ENCODE measurements at places on chromosomes 5 and 9. TPM values are rescaled to one million over a fixed set of nuclear protein-coding genes. Genes with fewer than 3 reads are reported as not detected.
A peak's percentile ranks its signal among the peaks of the same experiment; 100 is the strongest.

BHMT2 gene
- total RNA-seq, result 37.2 TPM

DNA sequence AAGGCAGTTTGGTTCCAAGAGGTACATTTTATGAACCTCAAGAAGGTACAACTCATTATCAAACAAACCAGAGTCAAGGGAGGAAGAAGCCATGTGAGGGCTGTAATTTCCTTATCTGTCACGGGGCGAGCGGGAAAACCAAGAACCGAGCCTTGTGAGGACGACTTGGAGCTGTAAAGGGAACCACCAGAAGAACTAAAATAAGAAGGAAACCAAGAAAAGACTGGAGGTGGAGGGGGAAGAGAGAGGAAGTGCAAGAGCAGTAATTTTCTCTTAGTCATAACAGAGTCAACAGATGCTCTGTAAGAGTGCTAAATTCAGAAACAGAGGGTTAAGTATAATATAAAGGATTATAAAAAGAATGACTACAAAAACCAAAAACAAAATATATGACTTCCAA is 127.1 kb downstream of the DIRAS2 start:
- DNase-seq, result no peak

GRCh38 chr5:155934964-155935363 is 392.0 kb upstream of the SGCD start:
- DNase-seq, result no peak

DNA sequence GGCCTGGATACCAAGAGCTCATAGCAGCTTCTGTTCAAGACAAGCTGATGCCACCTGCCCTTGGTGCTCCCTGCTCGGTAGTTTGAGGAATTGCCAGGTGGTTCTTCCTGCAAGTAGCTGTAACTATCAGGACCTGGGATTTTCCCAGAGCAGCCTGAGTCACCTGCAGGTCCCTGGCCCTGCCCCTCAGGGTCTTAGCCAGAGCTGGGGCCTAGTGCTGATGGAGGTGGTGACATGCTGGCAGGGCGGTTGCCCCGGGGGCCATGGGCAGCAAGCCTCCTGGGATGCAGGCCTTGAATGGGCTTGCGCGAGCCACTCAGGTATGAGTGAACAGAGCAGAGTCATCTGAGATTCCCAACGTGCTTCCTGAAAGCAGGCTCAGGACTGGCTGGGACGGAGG is 262.3 kb downstream of the HSPA4 start:
- no peak for DNase-seq

SYK gene
- total RNA-seq, result 25.9 TPM

EPB41L4B gene
- 29.1 TPM for total RNA-seq

RASGEF1C gene
- total RNA-seq, result 0.37 TPM

- peak; percentile 70 for DNase-seq
Measured at GRCh38 chr5:157511651-157512644, 51.9 kb downstream of the NIPAL4 start.

SLC6A18 gene
- total RNA-seq, result not detected

- no peak for DNase-seq
Measured at GRCh38 chr9:110334183-110334582, 3.5 kb downstream of the TXNDC8 start.

GRCh38 chr9:95480346-95480745 is 36.4 kb downstream of the PTCH1 start:
- DNase-seq, result no peak

ORM2 gene
- not detected for total RNA-seq

GRCh38 chr5:180982008-180982741 is 6.5 kb upstream of the BTNL3 start:
- no peak for DNase-seq

- DNase-seq, result no peak
Measured at GRCh38 chr9:84270847-84271530, 69.6 kb downstream of the SLC28A3 start.

DNA sequence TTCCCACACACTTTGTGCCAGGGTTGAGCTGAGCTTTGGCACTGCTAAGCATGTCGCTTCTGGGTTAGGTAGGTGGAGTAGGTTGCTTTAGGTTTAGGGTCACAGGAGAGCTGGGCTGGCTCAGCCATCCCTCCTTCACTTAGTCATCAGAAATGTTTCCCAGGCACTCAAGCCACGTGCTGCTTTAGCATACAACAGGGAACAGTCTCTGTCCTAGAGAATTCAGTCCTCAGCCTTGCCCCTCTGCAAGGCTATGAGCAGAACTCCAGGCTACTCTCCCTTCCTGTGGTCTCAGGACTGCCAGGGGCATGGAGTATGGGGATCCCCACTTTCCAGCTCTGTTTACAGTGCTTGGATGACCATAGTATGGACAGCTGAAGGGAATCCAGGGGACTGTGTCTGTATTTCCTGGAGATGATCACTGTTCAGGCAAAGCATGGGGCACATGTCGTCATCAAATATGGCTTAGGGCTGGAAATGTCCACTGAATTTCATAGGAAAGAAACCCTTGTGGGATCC is 7.5 kb upstream of the ANKRD33B start:
- DNase-seq, result no peak

ACOT12 gene
- not detected for total RNA-seq

CENPH gene
- total RNA-seq, result 1.0 TPM

- no peak for DNase-seq
Measured at GRCh38 chr9:136137321-136138265, 18.9 kb upstream of the TMEM250 start.

- no peak for DNase-seq
Measured at GRCh38 chr9:137194388-137194787, 5.9 kb downstream of the SSNA1 start.

UGT3A1 gene
- total RNA-seq, result not detected

FOXD4L5 gene
- 0.48 TPM for total RNA-seq

- DNase-seq, result no peak
Measured at GRCh38 chr5:131180407-131180806, 9.7 kb downstream of the LYRM7 start.

FGF10 gene
- 30.1 TPM for total RNA-seq

SPRY4 gene
- 93.5 TPM for total RNA-seq

GRCh38 chr9:127449332-127449966 is 1.8 kb downstream of the RPL12 start:
- DNase-seq, result no peak

DNA sequence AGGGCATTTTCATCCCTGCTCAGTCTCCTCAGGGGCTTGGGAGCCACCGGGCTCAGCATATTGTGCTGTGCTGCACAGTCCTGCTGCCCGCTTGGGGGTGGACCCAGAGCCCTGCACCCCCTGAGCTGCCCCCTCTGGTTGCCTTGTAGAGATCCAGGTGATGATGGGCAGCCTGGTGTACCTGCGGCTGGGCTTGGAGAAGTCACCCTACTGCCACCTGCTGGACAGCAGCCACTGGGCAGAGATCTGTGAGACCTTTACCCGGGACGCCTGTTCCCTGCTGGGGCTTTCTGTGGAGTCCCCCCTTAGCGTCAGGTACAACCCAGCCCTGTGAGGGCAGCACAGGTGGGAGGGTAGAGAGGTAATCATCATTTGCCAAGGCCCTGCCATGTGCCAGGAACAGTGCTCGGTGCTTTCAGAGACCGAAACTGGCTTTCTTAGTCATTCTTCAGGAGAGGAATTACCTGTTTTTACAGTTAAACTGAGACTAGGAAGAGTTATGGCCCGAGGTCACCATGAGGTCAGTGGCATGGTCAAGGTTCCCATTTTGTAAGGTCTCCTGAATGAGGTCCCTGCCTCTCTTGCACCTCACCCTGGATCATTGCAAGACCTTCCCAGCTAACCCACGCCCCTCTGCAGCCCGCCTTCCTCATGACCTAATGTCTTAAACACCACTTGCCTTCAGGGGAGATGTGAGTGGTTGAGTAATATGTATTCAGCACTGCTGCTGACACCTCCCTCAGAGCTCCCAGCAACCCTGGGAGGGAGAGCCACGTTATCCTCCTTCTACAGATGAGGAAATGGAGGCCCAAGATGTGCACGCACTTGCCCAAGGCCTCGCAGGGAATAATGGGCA is 7.5 kb downstream of the NHP2 start:
- DNase-seq, result no peak

GRCh38 chr9:97991818-97992217 is 8.7 kb downstream of the ANP32B start:
- DNase-seq, result no peak

- no peak for DNase-seq
Measured at GRCh38 chr9:13841746-13842462, 472.0 kb downstream of the NFIB start.

MEIKIN gene
- not detected for total RNA-seq

CAPSL gene
- not detected for total RNA-seq

SH3GL2 gene
- total RNA-seq, result 0.56 TPM

DNA sequence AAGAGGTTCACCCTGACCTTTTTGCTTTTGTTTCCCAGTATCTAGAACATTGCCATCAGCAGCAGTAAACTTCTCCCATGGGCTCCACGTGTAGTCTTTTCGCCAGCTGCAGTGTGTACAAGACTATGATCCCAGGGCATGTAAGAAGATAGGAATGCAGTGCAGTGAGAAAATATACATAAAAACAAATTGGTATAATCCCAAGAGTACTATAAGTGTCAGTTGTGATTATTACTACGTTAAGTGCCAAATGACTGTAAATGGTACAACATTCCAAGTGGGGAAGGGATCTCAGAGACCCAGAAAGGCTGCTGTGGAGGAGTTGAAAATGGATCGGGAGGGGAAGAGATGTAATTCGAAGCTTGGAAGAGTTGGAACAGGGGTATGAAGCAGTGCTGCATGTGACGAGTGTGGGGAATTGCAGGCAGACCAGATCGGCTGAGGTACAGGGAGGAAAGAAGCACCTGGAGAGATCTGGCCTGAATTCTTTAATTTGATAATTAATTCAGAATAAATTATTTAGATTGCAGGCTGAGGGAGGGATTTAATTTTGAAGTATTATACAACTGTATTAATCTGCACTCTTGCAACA is 95.1 kb downstream of the FBXL7 start:
- DNase-seq, result no peak

SNX30 gene
- 8.9 TPM for total RNA-seq

Measured in omental fat pad (tissue), 4 donors.